ENCODE measurements at places on chromosomes 6 and 20.

DNA sequence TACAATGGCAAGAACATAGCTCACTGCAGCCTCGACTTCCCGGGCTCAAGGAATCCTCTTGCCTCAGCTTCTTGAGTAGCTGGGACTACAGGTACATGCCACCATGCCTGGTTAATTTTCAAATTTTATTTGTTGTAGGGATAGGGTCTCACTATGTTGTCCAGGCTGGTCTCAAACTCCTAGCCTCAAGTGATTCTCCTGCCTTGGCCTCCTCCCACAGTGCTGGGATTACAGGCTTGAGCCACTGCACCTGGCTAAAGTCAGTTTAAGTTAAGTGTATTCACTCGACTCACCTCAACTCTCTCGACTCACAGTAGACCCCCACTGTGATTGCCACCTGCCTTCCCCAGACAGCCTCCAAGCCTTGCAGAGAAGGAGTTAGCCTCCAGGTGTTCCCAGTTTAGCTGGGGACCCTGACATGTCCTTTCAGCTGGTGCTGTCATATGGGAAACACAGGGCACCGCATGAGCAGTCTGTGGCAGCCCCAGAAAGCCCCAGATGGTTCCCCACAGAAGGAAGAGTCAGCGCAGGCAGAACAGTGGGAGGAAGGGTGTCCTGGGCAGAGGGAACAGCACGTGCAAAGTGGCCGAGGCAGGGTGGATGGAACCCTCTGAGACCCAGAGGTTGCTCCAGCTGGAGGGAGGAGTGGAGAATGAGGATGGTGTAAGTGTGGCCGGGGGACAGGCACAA, 40.4 kb downstream of the CEBPB start:
- DNase-seq, result no peak

GRCh38 chr20:18851629-18852028, 38.0 kb downstream of the SCP2D1 start:
- DNase-seq, result no peak

DNA sequence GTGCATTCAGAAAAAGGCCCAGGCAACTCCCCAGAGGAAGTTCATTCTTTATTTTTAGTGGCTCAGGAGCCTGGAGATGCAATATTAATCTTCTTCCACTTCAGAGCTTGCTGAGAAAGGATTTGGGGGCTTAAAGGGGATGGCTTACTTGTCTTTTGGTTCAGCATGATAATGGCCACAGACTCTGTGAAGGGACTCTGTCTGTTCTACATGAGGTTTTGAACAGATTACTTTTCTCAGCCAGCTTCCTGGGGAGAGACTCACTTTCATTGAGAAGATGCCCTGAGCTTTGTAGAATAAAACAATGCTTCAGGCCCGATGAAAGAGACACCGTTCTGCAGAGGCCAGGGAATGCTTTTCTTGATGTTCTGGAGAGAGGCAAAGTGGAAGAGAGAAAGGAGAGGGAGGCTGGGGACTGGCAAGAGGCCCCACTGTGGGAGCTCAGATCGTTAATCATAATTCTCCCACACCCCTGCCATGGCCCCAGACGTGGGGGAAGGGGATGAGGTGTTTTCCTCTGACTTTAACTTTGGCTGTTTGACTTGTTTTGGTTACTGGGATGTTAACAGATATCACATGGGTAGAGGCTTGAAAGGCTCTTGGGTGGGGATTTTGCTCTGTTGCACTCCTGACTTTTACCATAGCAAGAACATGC, 19.1 kb downstream of the SCP2D1 start:
- no peak for DNase-seq

- DNase-seq, result no peak
Measured at GRCh38 chr20:51899674-51900073, 97.4 kb upstream of the SALL4 start.

- DNase-seq, result no peak
Measured at GRCh38 chr20:55417836-55418235, 587.5 kb downstream of the CBLN4 start.

Measured in activated CD4-positive, alpha-beta T cell treated with anti-CD3 and anti-CD28 coated beads for 48 hours (primary cell).